ENCODE measurements at places on chromosomes 5 and 9.

DNA sequence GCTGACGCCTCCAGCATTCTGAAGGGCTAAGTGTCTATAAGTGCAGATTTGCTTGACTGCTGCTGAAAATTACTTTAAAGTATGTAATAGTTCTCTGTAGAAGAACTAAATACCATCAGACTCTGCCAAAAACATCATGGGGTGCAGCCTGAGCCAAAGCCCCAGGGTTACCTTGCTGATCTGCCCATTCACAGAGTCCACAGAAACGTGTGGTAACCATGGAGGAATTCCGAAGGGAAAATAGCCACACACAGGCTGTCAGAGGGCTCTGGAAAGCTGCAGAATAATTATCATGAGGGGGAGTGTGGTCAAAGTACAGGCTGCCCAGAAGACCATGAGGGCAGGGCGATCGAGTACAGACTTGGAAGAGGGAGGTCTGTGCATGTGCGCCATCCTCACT is 36.4 kb downstream of the RETREG1 start:
- no peak for DNase-seq

DNA sequence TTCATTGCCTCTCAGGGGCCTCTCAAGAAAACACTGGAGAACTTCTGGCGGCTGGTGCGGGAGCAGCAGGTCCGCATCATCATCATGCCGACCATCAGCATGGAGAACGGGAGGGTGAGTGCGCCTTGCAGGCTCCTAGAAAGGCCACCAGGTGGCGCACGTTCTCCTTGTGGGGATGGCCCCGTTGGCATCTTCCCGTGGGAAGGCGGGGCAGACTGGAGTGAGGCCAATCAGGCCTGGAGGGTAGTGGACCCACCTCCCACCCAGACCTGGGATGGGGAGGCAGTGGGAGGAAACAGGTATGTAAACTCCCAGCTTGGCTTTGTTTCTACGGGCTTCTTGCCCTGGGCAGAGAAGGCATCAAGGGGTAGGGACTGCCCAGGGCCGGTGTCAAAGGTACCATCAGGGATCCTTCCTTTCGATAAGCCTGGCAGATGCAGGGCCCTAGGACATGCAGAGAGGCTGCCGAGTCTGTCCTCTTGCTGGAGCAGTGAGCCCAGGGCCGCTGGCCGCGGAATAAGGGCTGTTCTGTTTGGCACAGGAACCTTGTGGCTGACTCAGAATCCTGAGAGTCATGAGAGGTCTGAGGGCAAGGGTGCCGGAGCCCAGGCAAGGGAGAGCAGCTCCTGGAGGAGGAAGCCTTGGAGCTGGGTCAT is 18.9 kb upstream of the SPTLC1 start:
- DNase-seq: peak; percentile 83

DNA sequence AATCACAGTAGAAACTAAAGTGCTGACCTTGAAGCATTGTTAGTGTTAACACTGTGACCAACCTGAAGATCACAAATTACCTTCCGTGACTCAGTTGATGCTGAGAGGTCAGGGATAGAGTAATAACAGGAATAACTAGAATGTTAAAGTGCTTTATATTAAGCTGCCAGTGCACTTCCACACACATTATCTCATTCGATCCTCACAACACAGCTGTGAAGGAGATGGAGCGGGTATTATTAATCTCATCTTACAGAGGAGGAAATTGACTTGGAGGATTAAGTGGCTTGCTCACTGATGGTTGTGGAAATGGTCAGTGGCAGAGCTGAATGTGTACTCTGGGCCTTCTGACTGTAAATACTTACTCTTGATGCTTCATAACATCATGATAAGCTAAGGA is 252.5 kb upstream of the DMRT1 start:
- no peak for DNase-seq

- DNase-seq: no peak
These were observed 285.2 kb downstream of the CDH12 start for GRCh38 chr5:22567983-22568382.

DNA sequence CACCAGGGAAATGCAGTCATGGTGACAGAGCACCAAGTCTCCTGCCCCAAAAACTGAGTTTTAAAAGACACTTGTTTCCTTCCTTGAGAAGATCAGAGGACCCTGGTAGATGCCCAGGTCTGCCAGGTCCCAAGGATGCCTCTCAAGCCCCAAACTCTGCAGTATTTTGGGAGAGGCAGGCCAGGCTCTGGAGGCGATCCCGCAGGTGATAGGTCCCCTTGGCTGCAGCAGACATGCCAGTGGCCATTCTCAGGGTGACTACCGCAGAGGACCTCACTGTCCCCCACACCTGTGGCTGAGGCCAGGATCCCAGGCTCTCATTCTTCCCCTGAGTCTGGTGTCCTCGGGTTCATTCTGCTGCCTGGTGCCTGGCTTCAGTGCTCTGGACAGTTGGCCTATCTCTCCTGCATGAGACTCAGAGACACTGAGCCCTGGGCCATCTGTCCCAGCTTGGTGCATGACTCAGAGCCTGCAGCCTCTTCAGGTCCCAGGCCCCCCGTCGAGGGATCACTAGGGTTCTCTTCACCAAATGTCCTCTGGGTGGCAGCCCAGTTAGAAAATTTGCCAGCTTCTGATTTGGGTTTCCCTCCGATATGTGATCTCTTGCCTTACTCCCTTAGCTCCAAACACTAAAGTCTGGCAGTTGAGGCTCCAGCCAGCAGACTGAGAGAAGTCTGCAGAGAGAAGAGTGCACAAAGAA is 59.7 kb upstream of the GARNL3 start:
- DNase-seq: peak; percentile 14

Measured in stimulated activated naive CD8-positive, alpha-beta T cell treated with anti-CD3 and anti-CD28 coated beads, Interleukin-15, Interleukin-2, amounts not matched to agents 100 U/mL and 50 U/mL, for 24 hours (primary cell).